Stimulated activated naive CD8-positive, alpha-beta T cell treated with anti-CD3 and anti-CD28 coated beads, Interleukin-15, Interleukin-2, amounts not matched to agents 100 U/mL and 50 U/mL, for 24 hours (primary cell): ENCODE measurements at places on chromosomes 6 and 20.

DNA sequence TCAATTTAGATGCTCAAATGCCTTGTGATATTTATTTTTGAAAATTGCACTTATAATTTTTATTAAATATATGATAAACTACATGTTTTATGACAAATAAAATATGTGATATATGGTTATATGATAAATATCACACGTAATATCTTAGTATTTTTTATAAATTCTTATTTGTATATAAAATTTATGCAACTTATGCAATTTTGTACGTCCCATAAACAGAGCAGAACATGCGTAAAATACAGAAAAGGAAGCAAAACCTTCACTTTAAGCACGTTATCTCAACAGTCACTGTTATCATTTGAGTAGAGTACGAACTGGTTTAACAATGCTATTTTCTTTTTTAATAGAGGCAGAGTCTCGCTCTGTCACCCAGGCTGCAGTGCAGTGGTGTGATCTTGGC, 15.7 kb upstream of the ADRM1 start:
- DNase-seq: no peak

- no peak for DNase-seq
Measured at GRCh38 chr6:124197148-124197547, 393.5 kb downstream of the NKAIN2 start.

DNA sequence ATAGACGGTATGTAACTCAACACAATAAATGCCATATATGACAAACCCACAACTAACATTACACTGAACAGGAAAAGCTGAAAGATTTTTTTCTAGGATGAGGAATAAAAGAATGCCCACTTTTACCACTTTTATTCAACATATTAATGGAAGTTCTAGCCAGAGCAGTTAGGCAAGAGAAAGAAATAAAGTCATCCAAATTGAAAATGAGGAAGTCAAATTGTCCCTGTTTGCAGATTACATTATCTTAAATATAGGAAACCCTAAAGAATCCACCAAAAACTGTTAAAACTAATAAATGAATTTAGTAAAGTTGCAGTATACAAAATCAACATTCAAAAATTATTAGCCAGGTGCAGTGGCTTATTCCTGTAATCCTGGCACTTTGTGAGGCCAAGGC, 24.6 kb upstream of the ADGB start:
- DNase-seq: no peak

- no peak for DNase-seq
Measured at GRCh38 chr6:119483908-119484307, 134.3 kb upstream of the MAN1A1 start.
